Posterior vena cava (tissue), 2 donors: ENCODE measurements at places on chromosomes 4 and X.

GRCh38 chrX:41881166-41881565 lies 42.2 kb downstream of the CASK start:
- no peak for DNase-seq

GRCh38 chr4:72966652-72967051 lies 102.9 kb downstream of the COX18 start:
- no peak for DNase-seq

DNA sequence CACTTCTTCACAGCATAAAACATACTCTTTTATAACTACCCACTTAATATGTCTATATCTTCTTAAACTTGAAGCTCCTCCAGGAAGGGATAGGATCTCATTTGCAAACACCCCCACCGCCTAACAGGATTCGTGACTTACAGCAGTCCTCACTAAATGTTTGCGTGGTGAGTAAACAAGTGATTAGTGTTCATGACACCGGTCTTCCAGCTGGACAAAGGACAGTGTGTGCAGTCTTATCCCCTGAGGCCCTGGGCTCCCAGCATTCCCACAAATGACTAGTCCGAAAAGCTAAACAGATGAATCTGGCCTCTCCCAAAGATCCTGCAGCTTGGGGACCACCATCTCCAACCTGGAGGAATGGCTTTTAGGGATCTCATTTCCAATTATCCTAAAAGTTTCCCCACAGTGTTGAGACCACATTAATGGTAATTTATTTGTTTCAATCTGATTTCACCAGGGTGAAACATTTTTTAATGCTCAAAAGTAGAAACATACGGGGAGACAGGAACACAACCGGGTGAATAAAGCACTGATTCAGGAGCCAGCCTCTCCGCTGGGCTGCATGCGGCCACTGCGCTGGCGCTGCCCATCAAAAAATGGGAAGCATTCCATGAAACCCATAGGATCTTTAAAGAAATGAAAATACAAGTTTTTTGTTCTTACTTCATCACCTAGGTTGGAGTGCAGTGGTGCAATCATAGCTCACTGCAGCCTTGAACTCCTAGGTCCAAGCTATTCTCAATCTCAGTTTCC lies 69.2 kb downstream of the HADH start:
- DNase-seq: no peak

DNA sequence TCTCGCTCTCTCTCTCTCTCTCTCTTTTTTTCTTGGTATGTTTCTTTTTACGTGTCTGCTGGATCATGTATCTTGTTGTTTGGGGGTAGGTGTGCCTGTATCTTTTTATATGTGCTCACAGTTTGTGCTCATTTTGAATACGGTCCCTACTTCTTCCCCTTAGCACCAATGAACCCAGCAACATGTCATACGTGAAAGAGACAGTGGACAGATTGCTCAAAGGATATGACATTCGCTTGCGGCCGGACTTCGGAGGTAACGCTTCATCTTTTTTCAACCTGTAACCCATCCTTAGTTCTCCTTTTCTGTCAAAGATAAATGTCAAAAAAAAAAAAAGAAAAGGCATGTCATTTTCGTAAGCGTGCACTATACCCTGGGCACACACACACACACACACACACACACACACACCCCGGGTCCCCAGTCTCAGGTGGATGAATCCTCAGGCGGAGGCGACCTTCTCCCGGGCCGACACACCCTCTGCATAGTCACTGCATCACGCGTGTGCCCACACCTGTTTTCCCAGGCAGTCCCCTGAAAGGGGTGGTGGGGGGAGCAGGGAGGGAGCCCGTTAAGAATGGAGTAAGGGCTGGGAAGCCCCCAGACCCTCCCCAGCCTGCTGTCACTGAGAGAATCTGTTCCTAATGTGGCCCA lies 511 bp downstream of the GABRB1 start:
- DNase-seq: no peak

DNA sequence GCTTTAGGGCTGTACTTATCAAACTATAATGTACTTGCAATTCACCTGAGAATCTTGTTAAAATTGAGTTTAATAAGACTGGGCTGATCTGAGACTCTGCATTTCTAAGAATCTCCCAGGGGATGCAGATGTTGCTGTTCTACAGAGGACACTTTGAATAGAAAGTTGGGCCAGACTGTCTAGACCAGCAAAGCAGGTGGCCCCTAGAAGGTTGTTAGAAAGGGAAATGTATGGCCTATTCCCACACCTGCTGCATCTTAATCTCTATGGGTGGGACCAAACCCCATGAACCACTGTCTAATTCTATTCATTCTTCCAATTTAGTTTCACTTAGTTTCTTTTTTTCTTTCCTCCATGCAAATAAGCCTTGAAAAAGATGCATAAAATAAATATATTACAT lies 413.2 kb upstream of the TECRL start:
- no peak for DNase-seq
